Thoracic aorta (tissue), 2 donors: ENCODE measurements at places on chromosomes 7 and 10. TPM values are rescaled to one million over a fixed set of nuclear protein-coding genes. Genes with fewer than 3 reads are reported as not detected.

DNA sequence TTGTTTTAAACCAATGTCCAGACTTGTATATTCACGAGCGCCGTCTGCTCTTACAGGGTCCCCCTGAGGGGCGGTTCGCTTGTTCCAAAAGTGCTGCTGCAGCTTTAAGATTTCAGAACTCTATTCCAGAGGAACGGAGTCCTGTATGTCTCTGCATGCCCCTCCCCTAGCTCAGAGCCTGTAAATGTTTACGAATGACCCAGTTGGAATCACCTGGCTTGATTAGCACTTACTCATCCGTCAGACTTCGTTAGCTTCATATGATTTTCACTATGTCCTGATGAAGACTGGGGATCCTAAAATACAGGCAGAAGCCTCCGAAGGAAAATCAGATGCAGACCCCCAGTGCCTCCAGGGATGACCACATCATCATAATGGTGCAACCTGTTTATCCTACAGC, 4.5 kb upstream of the CHST15 start:
- no peak for DNase-seq

DNA sequence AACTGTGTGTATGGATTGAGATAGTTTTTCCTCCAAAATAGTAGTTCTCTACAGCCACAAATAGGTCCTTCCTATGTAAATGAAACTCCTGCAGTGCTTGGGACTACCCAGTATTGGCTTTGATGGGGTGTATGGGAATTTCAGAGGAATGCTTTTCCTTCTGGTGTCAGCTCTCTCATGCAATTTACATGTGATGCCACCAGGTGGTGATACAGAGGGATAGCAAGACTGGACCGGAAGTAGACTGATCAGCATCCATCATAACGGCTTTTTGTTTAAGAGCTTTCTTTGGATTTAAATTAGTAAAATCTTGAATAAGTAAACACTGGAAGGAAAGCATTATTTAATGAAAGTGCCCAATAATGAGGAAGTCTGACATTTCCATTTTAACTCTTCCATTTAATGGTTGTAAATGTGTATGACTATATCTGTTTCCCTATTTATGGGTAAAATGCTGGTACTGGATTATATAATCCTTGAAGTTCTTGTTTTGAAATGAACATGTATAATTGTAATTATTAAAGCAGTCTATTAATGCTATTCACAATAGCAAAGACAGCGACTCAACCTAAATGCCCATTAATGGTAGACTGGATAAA, 22.7 kb downstream of the DYNC1I1 start:
- no peak for DNase-seq

DNA sequence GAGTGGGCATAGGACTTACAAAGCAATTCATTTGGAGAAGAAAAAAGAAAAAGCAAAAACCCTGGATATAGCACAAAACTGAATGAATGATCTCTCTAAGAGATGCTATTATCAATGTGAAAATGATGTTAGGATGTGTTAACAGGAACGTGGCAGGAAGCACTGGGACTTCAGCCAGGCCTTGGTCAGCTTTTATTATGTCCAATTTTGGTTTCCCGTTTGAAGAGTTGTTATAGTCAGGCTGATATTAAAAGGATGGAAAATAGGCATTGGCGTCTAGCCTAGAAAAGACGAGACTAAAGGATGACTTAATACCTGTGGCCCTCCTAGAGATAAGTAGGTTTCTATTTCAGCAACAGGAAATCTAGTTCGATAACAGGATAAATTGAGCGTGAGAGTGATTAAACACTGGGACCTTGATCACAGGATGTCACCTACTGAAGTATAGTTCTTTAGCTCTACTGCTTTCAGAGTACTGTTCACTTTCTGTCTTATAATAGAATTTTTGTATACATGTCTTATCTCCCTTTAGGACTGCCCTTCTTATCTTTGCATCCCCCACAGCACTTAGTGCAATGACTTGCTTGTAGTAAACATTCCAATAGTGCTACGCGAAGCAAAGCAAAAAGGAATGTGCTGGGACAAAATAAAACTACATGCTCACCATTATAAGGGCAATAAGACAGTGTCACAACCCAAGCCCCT, 99.8 kb upstream of the AGBL3 start:
- no peak for DNase-seq

DNA sequence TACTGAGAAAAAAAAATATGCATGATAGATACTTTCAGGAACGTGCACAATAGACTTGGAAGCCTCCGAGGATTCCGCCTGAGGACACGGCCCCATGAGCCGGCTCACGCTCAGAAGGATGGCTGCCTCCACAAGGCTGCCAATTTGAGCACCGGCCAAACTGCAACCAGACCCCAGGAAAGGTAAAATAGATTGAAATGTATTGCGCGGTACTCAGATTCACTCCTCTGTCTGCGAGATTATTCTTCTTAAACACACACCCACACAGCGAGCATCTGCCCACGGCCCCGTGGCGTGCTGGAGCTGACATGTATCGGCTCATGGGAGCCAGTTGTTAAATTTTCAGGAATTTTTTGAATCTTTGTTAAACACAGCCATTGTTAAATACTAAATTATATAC, 653.2 kb upstream of the MKI67 start:
- DNase-seq: no peak

DNA sequence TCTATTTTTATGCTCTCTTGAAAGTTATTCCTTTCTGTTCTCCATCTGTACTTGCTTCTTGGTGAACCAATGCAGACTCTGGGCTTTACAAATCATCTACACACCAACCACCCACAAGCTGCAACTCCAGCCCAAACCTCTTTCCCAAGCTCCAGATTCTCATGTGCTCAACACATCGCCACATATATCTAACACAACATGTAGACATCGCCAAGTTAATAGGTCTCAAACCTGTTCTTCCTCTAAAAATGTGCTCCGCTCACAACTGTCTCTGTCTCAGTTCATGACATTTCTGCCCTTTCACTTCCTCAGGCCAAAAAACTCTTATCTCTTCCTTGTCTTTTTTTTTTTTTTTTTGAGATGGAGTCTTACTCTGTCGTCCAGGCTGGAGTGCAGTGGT, 95.7 kb upstream of the EEPD1 start:
- no peak for DNase-seq

DNA sequence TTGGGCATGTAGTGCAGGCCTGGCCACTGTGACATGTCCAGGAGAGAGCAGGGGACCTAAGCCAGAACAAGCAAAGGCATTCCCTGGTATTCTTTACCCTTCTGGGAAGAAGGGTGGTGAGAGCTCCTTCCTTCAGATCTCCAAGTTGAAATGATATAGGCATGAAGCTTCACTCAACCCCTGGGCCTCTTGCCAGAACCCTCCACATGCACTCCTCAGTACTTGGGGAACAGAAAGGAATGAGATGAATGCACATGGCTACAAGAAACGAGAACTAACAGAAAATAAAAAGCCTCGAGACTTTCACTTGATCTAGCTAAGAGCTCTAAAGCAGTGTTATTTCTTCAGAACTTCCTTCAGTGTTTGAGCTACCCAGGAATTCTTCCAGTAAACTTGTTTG, 262.2 kb downstream of the ETV1 start:
- DNase-seq: no peak

GRCh38 chr7:87944547-87944946, 10.5 kb downstream of the ADAM22 start:
- DNase-seq: no peak

DNA sequence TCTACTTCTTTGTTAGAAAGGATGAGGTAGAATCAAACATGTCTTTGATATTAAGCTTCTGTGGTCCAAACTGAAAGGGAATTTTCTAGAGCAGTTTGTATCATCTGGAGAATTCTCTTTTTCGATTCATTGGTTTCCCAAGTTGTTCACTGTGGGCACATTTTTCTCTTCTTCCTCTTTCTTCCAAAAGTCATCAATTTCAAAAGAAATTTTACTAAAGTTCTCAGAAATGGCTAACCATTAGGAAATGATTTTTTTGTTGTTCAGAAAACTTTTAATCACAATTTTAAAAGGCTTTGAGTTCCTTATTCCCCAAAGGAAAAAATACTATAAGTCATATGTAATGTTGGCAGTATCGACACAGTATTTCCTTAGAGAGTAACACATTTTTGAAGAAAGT, 28.3 kb upstream of the CCDC6 start:
- no peak for DNase-seq

GRCh38 chr10:44382981-44383748, 1.7 kb downstream of the CXCL12 start:
- no peak for DNase-seq

- DNase-seq: no peak
These were observed 39.8 kb upstream of the NUB1 start for GRCh38 chr7:151301471-151302462.

- no peak for DNase-seq
These were observed 186.2 kb downstream of the MACC1 start for GRCh38 chr7:20030915-20031362.

- no peak for DNase-seq
These were observed 16.8 kb downstream of the UBE2D4 start for GRCh38 chr7:43942997-43943396.

- DNase-seq: no peak
These were observed 179.9 kb downstream of the PTPRN2 start for GRCh38 chr7:158407581-158408317.

The OR2A42 gene
- total RNA-seq: not detected

The GNG11 gene
- 11.1 TPM for total RNA-seq
